ENCODE measurements at places on chromosomes 1 and 21.

- DNase-seq: no peak
Observed at GRCh38 chr1:241507189-241507863, 12.2 kb downstream of the FH start.

GRCh38 chr1:22804969-22805671 is 94.5 kb downstream of the EPHB2 start:
- DNase-seq: no peak

- no peak for DNase-seq
Observed at GRCh38 chr1:84603941-84604830, 29.9 kb upstream of the CTBS start.

DNA sequence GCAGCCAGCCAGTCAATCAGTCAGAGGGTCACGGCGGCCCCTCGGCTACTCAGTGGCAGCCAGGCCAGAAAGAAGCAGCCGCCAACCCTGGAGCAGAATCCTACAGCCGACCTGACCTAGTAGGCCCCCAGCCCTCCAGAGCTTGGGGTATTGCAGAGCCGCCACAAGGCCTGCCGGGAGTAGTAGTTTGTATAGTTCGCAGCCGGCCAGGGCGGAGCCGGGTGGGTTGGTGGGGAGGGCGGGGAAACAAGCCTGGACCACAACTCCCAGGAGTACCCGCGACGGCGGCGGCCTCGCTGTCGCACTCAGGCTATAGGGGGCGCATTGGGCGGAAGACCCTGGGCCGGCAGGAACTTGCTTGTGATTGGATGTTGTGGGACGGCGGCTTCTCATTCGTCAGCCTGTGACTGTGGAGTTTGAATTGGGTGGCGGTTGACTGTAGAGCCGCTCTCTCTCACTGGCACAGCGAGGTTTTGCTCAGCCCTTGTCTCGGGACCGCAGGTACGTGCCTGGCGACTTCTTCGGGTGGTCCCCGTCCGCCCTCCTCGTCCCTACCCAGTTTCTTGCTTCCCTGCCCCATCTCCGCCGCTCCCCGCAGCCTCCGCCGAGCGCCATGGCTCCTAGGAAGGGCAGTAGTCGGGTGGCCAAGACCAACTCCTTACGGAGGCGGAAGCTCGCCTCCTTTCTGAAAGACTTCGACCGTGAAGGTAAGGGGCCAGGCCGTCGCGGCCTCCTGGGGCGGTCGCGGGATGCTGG is at the start of gene CDCA8:
Gene CDCA8, plus strand, starts transcription at position 439 of the 756 bp plus-strand sequence. Its CDS starts 175 bp downstream, at position 614.
- peak; percentile 96 for DNase-seq

GRCh38 chr1:48817505-48818114 is 40.9 kb upstream of the BEND5 start:
- DNase-seq: no peak

DNA sequence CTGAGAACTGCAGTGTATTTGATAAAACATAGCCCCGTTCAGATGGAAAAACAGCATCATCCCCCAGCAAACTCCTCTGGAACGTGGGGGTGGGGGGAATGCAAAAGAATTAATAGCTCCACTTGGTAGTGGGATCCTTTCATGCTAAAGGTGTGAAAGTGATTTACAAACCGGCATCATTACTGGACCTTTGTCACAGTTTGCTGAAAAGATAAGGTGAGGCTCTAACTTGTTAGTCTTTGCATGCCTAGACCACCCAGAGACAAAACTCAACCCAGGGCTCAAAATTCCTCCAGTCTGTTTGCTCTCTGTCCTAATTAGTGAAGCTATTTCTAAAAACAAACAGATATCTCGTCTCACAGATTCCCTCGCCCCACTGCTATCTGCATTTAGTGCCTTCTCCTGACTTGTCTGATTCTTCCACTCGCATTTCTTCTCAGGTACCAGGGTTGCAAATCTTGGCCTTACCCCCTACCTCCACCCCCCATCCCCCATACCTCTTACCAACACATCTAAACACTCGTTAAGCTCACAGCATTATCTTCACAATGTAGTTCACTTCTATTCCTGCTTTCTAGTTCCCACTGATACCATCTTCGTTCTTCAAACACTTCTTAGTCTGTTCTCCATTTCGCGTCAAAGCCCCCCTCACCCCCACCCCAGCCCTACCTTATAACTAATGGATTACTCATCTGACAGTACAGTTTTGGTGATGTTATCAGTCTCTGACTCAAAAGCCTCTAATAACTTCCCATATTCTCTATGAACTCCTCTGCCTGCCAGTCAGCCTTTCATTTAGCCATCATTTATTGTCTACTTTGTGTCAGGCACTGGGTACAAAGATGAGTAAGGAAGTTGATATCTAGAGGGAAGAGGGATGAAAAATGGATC is 11.8 kb downstream of the IER5 start:
- no peak for DNase-seq

DNA sequence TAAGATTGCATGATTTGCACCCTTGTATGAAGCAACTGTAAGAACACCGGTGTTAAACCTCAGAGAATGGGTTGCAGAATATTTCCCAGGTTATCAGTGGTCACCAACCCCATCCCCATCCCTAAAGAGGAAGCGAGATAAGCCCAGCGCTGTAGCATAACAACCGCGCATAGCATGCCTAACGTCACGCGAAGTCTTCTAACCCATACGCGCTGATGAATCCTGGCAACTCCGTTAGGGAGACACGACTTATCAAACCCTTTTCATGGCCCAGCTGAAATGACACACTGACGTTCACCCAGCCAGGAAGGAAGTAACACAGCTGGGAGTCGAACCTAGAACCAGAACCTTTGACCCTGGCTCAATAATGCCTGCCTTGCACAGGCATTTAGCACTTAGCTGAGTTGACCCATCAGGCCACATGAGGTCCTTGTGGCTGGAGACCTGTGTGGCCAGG is 24.2 kb downstream of the TMEM51 start:
- no peak for DNase-seq

- DNase-seq: no peak
Observed at GRCh38 chr1:51620470-51620869, 3.6 kb downstream of the OSBPL9 start.

- peak; percentile 68 for DNase-seq
Observed at GRCh38 chr1:15028102-15028501, 125.4 kb upstream of the TMEM51 start.

- DNase-seq: no peak
Observed at GRCh38 chr1:180964595-180964994, 51.9 kb downstream of the KIAA1614 start.

- no peak for DNase-seq
Observed at GRCh38 chr1:44810101-44810761, 1.9 kb downstream of the BTBD19 start.

DNA sequence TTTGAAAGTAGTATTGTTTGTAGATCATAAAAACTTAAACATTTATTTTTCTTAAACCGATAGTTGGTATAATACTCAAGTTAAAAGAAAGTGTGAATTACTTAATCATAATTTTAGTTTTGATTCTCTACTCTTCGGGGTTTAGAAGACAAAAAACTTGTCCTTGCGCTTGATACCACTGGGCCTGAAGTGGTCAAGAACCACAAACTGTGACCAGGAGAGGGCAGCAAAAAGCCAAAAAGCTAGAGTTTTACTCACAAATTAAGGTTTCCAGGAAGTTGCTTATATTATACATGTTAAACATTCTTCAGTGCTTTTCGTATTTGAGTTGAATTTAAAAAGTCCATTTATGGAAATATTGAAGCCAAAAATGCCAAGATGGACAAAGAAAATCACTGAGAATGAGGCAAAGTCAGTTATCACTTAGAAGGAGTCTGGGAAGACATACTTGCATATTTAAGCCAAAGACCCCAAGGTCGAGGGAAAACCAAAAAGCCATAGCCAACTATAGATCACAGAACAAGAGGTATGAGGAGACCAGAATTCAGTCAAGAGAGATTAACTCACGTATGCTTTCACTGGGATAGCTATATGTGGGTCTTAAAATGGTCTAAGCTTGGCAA is 34.2 kb downstream of the EFCAB7 start:
- no peak for DNase-seq

- DNase-seq: no peak
Observed at GRCh38 chr1:109388208-109388711, 9.5 kb downstream of the SORT1 start.

DNA sequence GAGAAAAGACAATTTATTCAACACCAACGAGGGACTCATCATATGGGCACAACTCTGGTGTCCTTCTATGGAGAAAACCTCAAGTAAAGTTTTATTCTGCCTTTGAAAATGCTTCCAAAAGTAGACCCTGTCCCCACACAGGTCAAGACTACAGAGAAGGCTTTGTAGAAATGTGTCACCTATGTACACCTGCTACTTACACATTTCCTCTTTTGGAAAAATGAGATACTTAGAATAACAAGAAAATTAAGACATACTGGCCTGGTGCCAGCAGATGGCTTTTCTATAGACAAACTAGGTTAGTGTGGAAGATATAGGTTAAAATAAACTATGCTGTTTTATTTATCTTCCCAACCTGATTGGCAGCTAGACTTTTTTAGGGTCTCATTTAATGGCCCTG is 13.6 kb downstream of the POGK start:
- DNase-seq: no peak

DNA sequence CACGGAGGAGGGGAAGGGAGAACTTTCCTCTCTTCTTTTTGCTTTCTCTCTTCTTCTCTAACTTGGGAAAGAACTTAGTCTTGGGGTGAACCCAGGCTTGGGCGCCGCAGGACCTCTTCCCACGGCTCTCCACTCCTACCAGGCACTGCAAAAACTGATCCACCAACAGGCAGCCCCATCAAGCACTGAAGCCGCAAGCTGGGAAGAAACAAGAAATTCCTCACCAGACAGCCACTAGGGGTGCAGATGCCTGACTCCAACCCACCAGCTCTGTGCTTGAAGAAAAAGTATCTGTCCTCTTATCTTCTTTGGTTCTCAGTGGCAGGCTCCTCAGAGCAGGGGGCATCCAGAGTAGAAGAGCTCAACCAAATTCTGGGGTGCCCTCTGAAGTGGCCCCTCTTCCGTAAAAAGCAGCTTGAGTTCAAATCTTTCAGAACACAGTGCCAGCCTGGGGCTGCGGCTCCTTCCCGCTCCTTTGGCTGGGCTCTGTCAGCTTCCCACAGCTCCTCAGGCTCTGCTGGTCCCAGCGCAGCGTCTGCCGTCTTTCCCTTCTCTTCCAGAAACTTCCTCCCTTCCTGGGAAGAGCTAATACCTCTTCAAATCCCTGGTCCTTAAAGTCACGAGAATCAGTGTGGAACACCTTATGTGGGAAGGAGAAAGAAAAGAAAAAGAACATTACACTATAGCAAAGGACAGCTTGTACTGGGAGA is 2.4 kb downstream of the SLC41A1 start:
- DNase-seq: no peak

GRCh38 chr1:200775850-200776249 is 37.2 kb downstream of the CAMSAP2 start:
- no peak for DNase-seq

GRCh38 chr1:78619803-78620579 is at the start of gene IFI44L:
TSS of gene IFI44L (plus strand) at chr1:78620448. CDS start at chr1:78627916, 7,468 bp downstream.
- DNase-seq: no peak

GRCh38 chr1:11730429-11730891 is 5.5 kb upstream of the AGTRAP start:
- DNase-seq: no peak

DNA sequence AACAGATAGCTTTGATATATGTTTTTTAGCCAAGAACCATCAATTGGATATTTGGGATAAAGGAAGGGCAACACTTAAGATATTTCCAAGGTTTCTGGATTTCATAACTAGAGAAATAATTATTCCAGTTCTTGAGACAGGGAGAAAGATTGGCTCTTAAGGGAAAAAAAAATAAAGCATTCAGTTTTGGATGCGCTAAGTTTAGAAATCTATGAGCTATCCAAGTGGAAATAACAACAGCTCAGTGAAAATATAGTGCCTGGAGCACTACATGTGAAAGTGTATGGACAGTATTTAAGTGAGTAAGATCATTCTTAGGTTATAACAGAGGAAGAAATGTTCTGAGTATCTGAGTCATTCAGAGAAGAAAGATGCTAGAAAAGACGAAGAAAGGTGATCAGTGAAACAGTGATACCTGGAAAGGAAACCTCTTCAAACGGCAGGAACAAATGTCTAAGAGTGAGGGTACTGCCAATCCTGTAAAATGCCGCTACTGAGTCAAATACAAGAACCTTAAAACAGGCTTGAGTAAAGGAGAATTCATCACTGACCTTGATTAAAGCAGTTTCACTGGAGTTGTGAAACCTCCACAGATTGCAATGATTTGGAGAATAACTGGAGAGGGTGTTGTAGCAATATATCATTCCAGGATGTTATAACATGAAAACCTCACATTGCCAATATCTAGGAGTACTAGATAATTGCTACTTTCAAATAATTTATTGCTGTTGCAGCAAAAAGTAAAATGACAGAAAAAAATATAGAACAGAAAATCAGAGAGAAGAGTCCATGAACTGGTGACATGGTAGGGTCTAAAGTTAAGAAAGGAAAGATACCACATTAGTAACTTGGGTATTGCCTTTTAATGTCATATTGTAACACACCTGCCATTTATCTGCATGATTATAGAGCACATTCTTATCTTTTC is 482.1 kb upstream of the RGS18 start:
- DNase-seq: no peak

DNA sequence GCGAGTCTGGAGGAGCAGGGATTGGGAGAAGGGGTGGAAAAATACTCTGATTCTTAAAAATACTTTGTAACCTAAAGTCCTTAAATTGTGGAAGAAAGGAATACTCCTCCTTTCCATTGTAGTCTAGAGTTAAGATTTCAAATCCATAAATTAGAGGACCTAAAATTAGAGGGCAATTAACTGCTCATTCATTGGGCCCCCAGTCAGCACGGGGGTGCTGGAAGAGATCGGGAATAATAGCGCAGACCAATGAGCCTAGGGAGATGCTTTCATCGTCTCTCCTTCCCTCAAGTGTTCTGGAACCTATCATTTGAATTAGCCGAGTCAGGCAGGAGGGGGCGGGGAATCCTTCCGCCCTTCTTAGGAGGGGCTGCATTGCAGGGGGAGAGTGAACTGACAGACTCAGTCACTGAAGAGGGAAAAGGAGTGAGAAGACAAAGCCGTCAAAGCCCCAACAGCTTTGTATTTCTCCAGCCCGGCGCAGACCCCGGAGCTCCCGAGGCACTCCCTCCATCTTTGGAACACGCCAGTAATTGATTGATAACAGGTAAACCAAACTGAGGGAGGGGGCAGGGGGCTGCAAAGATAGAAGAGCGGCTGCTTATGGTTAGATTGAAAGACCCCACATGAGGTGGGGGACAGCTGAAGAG is at the start of gene MLLT11:
Gene MLLT11, plus strand, starts transcription at position 391 of the 650 bp plus-strand sequence. CDS start 6,828 bp downstream, outside the sequence.
- no peak for DNase-seq

DNA sequence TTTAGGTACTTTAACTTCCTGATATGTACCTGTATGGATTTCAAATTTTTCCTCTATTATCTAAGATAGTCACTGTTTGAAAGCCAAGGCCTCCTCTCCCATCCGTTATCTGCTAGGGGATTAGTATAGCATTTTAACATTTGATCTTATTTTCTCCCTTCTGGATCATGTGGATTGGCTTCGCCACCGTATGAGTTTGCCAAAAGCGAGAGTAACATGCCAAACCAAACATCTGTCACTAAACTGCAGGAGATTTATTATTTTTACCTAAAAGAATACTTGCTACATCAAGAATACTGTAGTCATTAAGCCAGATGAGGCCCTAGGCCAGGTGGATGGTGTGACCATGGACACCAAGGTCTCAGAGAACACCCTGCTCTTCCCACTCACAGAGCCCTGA is 28.5 kb upstream of the EEIG2 start:
- no peak for DNase-seq
